ENCODE measurements at places on chromosomes 4 and X. TPM values are rescaled to one million over a fixed set of nuclear protein-coding genes. Genes with fewer than 3 reads are reported as not detected.
A peak's percentile ranks its signal among the peaks of the same experiment; 100 is the strongest.

The COL25A1 gene
- not detected for total RNA-seq

DNA sequence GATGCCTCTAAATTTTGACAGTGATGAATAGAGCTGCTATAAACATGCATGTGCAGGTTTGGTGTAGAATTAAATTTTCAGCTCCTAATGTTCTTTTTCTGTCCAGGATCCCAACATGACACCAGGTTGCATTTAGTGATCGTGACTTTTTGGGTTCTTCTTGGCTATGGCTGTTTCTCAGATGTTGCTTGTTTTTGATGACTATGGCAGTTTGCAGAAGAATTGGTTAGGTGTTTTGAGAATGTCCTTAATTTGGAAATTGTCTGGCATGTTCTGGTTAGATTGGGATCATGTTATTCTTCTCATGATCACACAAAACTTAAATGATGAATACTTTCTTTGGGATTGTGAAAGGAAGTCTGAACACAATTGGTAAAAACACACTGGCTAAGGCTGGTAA, 3.7 kb upstream of the FGFBP1 start:
- DNase-seq = no peak

- DNase-seq = peak; percentile 13
Measured at GRCh38 chr4:122827258-122827878, 737 bp downstream of the FGF2 start.

The BST1 gene
- 1.8 TPM for total RNA-seq

DNA sequence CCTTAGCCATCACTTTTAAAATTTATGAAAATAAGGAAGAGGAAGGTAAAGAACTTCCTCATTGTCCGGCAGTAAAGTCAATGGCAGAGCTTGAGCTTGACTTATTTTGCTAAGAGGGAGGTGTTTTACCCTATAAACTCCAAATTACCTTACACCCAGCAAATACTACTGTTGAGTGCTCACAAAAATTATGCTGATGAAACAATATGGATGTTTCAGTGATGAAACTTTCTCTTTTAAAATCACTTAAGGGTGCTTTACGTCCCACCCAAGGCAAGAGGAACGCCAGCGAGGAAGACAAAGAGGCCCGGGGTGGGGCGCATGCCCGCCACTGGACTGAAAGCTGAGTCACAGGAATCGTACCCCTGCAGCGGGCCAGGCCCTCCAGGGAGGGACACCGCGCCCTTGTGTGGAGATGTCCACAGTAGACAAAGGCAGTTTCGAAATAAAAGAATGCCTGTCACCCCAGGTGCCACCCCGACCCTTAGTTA, 560 bp upstream of the TMSB4X start:
- peak; percentile 53 for DNase-seq

The HSFX2 gene
- total RNA-seq = not detected

Measured in activated T-helper 2 cell treated with anti-CD3 and anti-CD28 coated beads, Interferon-gamma antibody, Interleukin-2, Interleukin-4, amounts not matched to agents 10 μg/mL and 5 μg/mL and 100 μg/mL, durations not matched to agents 14 hours and 24 hours and 36 hours (primary cell).